ENCODE measurements at places on chromosomes 4 and X. TPM values are rescaled to one million over a fixed set of nuclear protein-coding genes. Genes with fewer than 3 reads are reported as not detected.

DNA sequence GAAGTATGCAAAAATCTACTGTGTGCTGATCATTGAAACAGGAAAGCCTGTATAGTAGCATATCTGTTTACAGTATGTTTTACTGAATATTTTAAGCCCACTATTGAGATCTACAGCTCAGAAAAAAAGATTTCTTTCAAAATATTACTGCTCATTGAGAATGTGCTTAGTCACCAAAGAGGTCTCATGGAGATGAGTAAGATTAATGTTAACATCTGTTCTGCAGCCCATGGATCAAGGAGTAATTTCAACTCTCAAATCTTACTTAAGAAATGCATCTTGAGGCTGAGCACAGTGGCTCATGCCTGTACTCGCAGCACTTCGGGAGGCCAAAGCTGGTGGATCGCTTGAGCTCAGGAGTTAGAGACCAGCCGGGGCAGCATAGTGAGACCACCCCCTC is 3.3 kb downstream of the RNF4 start:
- no peaks in the 10 kb centered on the region for H3K36me3 ChIP-seq
- no peaks in the 10 kb centered on the region for H3K27me3 ChIP-seq
- H3K4me1 ChIP-seq, result no peaks in the 10 kb centered on the region
- no peak overlapping the region for H3K4me3 ChIP-seq
- no peak overlapping the region for H3K27ac ChIP-seq

DNA sequence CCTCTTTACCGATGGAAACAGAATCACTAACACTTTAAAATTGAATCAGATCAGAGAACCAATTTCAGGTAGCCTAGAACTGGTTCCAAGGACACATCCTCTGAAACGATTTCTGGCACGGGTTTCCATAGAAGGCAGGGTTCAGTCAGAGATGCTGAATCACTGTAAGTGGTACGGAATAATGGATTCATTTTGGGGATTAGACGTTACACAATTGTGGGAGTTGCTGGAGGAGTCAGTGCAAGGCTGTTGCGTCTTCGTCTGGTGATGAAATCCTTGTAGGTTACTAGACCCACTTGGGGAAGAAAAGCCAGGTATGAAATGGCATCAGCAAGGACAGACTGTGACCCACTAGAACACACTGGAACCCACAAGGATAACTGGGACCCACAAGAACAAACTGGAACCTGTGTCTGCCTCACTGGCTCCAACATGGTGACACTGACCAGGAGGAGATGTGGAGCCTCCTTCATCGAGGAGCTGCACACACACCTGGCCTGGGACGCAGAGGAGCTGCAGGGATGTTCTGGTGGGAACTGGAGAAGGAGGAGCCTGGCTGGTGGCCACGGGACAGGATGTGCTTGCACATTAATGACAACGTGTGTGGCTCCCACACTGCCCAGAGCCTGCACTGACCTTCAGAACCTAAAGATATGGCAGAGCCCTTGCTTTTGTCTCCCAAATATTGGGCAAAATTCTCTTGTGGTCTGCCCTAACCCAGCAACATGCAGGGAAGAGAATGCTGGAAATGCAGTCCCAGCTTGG is 105.1 kb downstream of the TRAPPC11 start:
- no peak overlapping the region for H3K27ac ChIP-seq
- no peaks in the 10 kb centered on the region for H3K4me1 ChIP-seq
- H3K27me3 ChIP-seq, result no peaks in the 10 kb centered on the region
- DNase-seq, result no peak

DNA sequence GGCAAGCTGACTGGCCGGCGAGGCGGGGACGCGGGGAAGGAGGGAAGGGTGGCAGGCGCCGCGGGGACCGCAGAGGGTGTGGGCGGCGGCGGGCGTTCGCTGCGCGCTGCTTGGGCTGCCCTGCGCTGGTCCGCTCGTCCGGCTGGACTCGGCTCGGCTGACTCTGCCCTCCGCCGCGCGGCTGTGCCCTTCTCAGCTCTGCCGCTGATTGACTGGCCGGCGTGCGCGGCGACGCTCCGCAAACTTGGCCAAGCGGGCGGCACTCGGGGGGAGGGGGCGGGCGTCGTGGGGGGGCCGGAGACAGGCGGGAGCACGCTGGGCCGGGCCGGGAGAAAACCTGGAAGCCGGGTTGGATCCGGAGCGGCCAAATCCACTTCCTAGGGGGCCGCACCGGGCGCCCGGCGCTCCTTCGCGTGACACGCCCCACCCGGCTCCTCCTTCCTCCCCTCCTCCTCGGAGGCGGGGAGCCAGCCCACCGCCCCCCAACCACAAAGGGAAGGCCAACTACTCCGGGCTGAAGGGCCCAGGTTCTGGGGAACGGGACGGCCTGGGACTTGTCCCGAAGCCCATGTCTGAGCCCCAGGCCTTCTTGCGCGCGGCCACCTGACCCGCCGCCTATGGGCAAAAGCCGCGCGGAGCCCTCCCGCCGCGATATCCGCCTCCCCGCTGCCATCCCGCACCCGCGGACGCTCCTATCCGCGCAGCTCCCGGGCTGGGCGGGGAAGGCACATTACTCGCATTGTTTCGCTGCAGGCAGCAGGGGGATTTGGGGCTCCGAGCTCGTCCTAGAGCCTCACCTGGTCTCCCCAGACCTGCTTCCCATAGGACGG is at the start of gene GPC4:
GPC4 (minus strand) TSS at position 214 of the 830 bp plus-strand sequence. CDS start 524 bp downstream, outside the sequence.
- no peaks in the 10 kb centered on the region for H3K4me1 ChIP-seq
- H3K27ac ChIP-seq, result peak within 1 kb of the TSS; percentile 67
- H3K4me3 ChIP-seq, result peak within 1 kb of the TSS; percentile 97
- peaks cover 15% of the 10 kb centered on the region for H3K36me3 ChIP-seq
- DNase-seq, result no peak
- no peaks in the 10 kb centered on the region for H3K27me3 ChIP-seq

SPANXB1 gene
- 0.57 TPM for polyA plus RNA-seq

DNA sequence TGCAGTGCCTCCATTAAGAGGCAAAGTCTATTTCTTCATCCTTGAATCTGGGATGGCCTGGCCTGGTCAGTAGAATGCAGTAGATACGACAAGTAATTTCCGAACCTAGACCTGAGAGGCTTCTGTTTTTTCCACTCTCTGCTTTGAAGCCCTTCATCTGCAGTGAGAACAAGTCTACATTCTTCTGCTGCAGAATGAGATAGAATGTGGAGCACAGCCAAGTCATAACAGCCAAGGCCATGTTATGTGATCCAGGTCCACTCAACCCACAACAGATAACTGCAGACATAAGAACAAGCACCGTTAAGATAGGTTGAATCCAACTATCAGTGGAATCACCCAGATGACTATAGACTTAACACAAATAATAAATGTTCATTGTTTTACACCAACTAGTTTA is 1297.7 kb downstream of the C4orf33 start:
- no peak for DNase-seq
- no peaks in the 10 kb centered on the region for H3K27me3 ChIP-seq
- no peak overlapping the region for H3K27ac ChIP-seq
- no peaks in the 10 kb centered on the region for H3K4me1 ChIP-seq

GRCh38 chr4:24089851-24090534 is 200.1 kb upstream of the PPARGC1A start:
- H3K36me3 ChIP-seq, result no peaks in the 10 kb centered on the region
- no peaks in the 10 kb centered on the region for H3K4me1 ChIP-seq
- no peak overlapping the region for H3K4me3 ChIP-seq
- no peaks in the 10 kb centered on the region for H3K27me3 ChIP-seq

DNA sequence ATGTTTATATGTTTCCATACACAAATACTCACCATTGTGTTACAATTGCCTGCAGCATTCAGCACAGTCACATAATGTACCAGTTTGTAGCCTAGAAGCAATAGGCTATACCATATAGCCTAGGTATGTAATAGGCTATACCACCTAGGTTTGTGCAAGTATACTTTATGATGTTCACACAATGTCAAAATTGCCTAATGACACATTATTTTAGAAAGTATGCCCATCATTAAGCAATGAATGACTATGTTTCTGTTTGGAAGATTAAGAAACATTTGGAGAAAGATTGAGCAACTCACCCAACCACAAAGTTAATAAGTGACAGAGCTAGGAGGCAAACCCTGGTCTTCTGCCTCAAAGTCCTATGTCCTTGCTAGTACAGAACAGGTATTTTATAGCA is 96.8 kb upstream of the GRIA3 start:
- no peak overlapping the region for H3K4me3 ChIP-seq
- H3K4me1 ChIP-seq, result no peaks in the 10 kb centered on the region
- no peak for DNase-seq
- H3K27ac ChIP-seq, result no peak overlapping the region
- H3K27me3 ChIP-seq, result no peaks in the 10 kb centered on the region
- H3K36me3 ChIP-seq, result no peaks in the 10 kb centered on the region

HOPX gene
- polyA plus RNA-seq, result not detected

DNA sequence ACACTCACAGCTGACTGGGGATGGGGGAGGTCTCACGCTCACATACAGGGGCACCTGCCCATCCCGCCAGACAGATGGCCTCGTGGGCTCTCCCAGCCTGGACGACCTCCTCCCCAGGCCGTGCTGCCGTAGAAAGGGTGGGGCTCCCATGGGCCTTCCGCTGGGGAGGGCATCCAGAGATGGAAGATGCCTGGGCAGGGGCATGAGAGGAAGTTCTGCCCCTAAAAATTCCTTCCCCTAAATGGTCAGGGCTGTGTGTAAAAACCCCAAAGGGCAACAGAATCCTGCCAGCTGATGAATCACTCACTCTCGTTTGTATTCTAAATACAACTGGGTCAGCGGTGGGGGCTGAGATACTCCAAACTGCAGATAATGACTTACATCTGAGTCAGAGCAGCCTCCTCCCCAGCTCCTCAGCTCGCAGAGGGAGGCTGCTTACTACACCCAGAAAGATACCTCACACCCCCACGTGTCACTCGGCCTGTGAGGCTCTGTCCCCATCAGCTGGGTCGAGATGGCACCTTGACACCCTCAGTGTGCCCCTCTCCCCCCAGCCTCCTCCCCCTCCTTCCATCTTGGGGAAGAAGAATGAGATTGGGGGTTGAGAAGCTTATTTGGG is 10.1 kb downstream of the WDR1 start:
- H3K27me3 ChIP-seq, result no peaks in the 10 kb centered on the region
- no peaks in the 10 kb centered on the region for H3K4me1 ChIP-seq
- no peak for DNase-seq
- H3K27ac ChIP-seq, result no peak overlapping the region

APBB2 gene
- polyA plus RNA-seq, result 58.7 TPM

DNA sequence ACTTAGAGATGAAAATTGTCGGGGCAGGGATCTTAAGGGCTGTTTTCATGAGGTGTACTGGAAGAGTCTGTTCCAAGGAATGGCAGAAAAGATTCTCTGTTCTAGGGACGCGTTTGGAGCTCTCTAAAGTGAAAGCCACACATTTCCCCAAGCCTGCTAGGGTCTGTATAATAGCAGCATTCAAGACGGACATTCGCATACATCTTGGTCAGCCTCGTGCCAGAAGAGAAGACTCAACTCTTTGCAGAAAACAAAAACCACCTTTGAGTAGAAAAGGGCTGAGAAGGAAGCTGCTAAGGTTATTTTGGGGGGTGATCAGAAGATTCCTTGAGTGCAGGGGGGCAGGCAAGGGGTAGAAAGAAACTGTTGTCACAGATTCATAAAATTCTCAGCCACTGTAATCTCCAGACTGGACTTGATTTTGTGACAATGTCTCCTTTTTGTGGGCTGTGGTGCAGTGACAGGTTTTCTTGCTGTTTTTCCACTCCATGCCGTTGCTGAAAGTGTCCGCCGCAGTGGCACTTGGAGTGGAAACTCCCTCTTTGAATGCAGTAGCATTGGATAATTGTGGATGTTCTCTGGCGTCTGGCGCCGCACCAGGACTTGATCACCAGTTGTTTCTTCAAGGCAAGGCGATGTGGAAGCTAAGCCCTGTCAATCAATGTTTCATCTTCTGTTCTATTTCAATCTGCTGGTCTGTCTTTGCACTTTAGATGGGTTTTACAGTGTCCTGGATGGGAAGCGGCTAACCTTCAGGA is 2.9 kb downstream of the GYG2 start:
- no peak overlapping the region for H3K27ac ChIP-seq
- H3K27me3 ChIP-seq, result no peaks in the 10 kb centered on the region
- peaks cover 14% of the 10 kb centered on the region for H3K36me3 ChIP-seq
- DNase-seq, result no peak
- H3K4me3 ChIP-seq, result no peak overlapping the region

DNA sequence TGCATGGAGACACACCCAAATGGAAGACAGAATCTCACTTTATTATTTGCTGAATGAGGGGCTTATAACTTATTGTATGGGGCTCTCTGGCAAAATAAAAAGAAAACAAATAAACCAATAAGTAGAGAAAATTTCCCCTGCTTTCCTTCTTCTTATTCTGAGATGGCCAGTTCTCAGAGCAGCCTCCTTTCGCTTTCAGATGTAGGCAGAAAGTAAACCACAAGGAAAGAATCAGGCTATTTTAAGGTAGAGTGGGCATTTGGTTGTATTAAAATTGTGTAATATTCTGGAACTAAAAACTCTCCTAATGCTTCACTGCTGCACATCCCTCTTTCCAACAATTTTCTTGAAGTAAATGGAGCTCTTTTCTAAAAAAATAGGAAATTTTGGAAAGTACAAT is 241.8 kb downstream of the GALNTL6 start:
- H3K4me1 ChIP-seq, result no peaks in the 10 kb centered on the region
- DNase-seq, result no peak
- H3K36me3 ChIP-seq, result no peaks in the 10 kb centered on the region

- H3K27ac ChIP-seq, result no peak overlapping the region
- no peak overlapping the region for H3K4me3 ChIP-seq
- H3K27me3 ChIP-seq, result no peaks in the 10 kb centered on the region
- no peaks in the 10 kb centered on the region for H3K4me1 ChIP-seq
- H3K36me3 ChIP-seq, result no peaks in the 10 kb centered on the region
- no peak for DNase-seq
Measured at GRCh38 chr4:110851989-110852388, 229.1 kb upstream of the PITX2 start.

- no peak overlapping the region for H3K4me3 ChIP-seq
- no peaks in the 10 kb centered on the region for H3K4me1 ChIP-seq
- no peak overlapping the region for H3K27ac ChIP-seq
- no peaks in the 10 kb centered on the region for H3K36me3 ChIP-seq
- DNase-seq, result no peak
Measured at GRCh38 chr4:60313611-60314178, 886.4 kb upstream of the ADGRL3 start.

DNA sequence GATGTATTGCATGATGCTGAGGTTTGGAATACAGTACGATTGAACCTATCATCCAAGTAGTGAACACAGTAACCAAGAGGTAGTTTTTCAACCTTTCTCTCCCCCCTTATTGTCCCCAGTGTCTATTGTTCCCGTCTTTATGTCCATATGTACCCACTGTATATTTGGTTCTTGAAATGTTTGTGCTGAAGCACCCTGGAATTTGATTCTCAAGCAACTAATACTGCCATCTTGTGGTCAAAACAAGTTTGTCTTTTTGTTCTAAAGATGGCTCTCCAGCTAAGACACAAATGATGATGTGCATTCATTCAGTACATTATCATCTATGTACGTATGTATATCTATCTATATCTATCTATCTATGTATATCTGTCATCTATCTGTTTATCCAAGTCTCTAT is 33.5 kb upstream of the DCX start:
- no peak overlapping the region for H3K4me3 ChIP-seq
- H3K4me1 ChIP-seq, result no peaks in the 10 kb centered on the region
- H3K27ac ChIP-seq, result no peak overlapping the region
- H3K27me3 ChIP-seq, result no peaks in the 10 kb centered on the region

RAB39B gene
- polyA plus RNA-seq, result 3.1 TPM

- H3K36me3 ChIP-seq, result no peaks in the 10 kb centered on the region
- H3K27me3 ChIP-seq, result no peaks in the 10 kb centered on the region
- no peak overlapping the region for H3K27ac ChIP-seq
- DNase-seq, result no peak
- no peaks in the 10 kb centered on the region for H3K4me1 ChIP-seq
- H3K4me3 ChIP-seq, result no peak overlapping the region
Measured at GRCh38 chrX:111375747-111376146, 36.2 kb downstream of the DCX start.
